Upper lobe of right lung (tissue), 1 donor: ENCODE measurements at places on chromosomes 12 and 14. TPM values are rescaled to one million over a fixed set of nuclear protein-coding genes. Genes with fewer than 3 reads are reported as not detected.

- no peak for DNase-seq
Observed at GRCh38 chr14:24253936-24254335, 9.0 kb downstream of the TGM1 start.

NID2 gene
- 17.9 TPM for total RNA-seq

PMCH gene
- total RNA-seq, result not detected

- no peak for DNase-seq
Observed at GRCh38 chr12:53147653-53148052, 32.9 kb upstream of the ZNF740 start.

GALNT16 gene
- 3.0 TPM for total RNA-seq
